Fibroblast of pulmonary artery (primary cell): ENCODE measurements at places on chromosomes 7 and 10.

DNA sequence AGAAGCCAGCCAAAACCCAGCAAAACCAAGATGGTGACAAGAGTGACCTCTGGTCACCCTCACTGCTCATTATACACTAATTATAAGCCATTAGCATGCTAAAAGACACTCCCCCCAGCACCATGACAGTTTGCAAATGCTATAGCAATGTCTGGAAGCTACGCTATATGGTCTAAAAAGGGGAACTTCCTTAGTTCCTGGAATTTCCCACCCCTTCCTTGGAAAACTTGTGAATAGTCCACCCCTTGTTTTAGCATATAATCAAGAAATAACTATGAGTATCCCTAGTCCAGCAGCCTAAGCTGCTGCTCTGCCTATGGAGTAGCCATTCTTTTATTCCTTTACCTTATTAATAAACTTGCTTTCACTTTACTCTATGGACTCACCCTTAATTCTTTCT lies 16.0 kb downstream of the CASP7 start:
- no peak for DNase-seq

GRCh38 chr10:23051855-23052331 lies 43.5 kb upstream of the MSRB2 start:
- DNase-seq, result no peak

DNA sequence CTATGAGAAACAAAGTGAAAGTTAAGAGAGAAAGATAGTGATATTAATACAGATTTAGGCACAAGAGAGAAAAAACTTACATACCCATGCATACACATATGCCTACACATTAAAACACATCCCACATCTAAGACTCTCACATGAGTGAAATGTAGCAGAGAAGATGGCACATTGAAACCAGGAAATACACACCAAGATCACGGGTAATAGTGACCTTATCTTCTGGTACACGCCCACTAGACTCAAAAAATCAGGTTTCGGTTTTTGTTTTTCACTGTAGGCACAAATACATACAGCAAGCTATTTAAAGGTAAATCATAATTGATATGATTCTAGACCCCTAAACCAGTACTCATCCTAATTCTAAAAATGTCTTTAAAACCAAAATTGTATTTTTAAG lies 225.2 kb upstream of the TAC1 start:
- DNase-seq, result no peak

DNA sequence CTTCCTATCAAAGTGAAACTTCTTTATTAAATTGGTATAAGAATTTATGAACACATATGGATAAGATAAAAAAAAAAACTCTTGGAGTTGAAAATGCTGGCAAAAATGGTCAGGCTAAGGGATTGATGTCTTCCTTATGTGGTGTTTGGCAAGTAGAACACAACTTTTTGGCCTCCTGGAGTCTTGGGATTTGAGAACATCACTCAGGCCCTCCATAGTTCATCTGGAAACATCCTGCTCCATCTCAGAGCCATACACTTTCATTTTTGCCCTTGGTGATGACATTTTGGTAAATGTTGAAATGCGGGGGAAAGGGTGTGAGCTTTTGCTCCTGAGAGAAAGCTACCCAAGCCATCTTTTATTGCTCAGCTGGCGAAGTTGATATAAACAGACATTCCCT lies 27.5 kb upstream of the BTBD16 start:
- DNase-seq, result no peak

- DNase-seq, result no peak
These were observed 60.2 kb downstream of the SMURF1 start for GRCh38 chr7:99083733-99084132.

GRCh38 chr10:60473557-60473956 lies 83.9 kb upstream of the ANK3 start:
- DNase-seq, result no peak

DNA sequence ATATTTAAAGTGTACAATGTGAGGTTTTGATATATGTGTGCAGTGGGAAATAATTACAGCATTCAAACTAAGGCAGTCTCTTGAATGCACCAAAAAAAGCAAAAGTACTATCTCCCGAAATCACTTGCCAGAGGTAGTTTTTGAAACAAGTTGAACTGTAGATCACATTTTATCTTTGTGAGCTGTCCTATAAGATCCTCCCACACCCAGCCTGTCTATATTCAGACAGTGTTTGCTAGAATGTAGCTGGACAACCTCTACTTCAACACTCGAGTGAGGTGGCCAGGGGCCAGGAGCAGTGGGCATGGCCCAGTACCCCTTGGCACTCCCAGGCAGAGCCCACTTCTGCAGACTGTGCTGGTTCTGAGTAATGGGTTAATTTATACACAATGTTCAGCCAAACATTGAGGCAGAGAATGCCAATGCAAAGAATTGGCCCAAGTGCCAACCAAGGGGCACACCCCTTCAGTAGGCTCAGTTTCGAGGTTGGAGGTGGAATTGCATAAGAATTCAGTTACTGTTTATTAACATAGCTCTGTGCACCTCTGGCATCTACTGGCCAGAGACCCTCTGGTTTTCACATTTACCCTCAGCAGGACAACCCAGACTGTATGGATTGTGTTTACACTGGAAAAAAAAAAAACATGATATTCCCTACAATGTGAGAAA lies 70.5 kb downstream of the AHR start:
- no peak for DNase-seq

DNA sequence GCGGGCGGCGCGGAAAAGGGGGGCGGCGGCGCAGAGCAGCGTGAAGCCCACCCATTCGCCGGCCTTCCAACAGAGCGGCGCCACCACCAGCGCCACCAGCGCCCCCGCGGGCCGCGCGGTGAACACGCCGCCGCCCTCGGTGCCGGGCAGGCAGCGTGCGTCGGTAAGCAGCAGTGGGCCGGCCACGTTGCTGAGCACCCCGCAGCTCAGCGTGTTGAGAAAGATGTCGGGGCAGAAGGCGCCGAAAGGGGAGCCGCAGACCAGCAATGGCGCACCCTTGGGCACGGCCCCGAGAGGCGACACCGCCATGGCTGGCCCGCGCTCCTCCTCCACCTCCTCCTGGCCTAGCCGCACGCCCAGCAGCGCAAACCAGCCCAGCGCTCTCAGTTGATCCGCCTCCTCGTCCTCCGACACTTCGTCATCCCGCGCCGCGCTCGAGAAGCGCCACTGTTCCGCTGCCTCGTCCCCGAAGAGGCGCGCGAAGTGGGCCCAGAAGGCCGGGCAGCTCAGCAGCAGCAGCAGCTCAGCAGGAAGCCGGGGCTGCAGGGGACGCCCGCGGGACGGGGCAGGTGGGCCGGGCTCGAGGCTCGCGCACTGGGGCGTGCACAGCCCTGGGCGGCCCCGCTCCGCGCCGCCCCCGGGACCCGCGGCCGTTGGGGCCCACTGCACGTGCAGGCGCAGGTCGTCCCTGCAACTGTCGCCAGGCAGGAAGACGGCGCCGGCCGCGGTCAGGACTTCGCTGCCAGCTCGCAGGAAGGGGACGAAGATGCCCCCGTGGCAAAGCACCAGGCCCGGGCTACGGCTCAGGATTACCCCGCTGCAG lies 623 bp downstream of the TYSND1 start:
- peak; percentile 57 for DNase-seq

GRCh38 chr7:147033641-147034040 lies 917.0 kb downstream of the CNTNAP2 start:
- no peak for DNase-seq

DNA sequence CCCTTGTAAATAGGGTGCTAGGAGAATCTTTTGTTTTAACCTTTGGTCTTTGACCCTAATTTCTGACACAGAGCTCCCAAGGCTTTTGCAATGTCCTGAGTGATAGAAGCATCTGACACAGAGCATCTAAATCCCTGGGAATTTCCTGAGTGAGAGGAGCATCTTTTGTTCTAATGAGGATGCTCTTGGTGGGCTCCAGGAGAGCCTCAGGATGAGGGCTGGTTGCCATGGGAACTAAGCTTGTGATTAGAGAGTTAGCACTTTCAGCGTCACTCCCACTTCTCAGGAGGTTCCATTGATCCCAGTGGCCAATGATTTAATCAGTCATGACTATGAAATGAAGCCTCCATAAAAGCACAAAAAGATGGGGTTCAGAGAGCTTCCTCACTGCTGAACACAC lies 264.8 kb downstream of the KIF20B start:
- no peak for DNase-seq

- DNase-seq, result no peak
These were observed 137.4 kb downstream of the HGF start for GRCh38 chr7:81632418-81632817.
